Astrocyte of the spinal cord (primary cell): ENCODE measurements at places on chromosomes 3 and 15.

DNA sequence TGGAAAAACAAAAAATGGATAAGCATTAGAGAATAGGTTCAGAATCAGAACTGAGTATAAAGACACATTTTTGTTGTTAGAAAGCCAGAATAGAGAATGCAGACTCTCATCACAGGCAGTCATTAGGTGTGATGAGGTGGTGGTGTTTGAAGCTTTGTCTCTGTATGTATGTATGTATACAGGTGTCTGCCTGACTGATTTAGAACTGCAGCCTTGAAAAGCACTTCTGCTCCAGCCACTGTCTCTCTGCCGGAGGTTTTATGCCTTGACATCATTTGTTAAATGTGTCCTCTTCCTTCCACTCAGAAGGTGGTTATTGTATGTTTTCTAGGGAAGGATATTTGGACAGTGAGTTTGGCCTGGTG is 80.7 kb upstream of the ZBED2 start:
- DNase-seq, result no peak

DNA sequence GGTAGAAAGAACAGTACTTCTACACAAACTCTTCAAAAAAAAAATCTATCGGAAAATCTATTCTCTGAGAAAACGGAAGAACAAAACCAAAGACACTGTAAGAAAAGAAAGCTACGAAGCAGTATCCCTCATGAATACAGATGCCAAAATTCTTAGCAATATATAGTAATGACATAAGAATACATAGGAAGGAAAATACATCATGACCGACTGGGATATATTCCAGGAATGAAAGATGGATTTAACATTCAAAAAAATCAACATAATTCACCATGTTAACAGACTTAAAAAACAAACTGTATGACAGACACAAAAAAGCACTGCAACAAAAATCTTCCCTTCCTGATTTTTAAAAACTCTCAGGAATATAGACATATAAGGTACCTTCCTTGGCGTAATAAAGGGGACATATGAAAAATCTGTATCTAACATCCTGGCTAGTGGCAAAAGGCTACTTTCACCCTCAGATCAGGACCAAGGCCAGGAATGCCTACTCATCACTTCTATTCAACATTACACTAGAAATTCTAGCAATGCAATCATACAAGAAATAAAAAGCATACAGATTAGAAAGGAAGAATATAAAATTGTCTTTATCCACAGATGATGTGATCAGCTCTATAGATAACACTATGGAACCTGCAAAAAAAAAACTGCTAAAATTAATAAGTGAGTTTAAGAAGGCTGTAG is 77.6 kb upstream of the XXYLT1 start:
- no peak for DNase-seq

DNA sequence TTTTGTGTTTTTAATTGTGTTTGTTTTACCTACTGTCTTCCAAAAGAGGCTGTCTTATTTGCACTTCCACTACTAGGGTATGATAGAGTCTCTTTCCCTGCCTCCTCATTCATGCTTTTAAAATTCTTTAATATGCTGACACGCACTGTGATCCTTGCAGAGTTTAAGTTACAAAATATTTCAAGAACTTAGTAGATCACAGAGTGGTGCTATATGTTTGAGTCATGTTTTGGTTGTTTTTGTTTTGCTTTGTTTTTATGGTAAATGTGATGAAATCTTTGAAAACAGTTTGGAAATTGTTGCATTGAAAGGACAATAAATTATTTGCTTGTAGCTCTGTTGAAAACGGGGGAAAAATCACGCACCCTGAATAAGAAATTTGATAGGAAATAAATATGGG is 5.9 kb upstream of the ABHD10 start:
- no peak for DNase-seq

DNA sequence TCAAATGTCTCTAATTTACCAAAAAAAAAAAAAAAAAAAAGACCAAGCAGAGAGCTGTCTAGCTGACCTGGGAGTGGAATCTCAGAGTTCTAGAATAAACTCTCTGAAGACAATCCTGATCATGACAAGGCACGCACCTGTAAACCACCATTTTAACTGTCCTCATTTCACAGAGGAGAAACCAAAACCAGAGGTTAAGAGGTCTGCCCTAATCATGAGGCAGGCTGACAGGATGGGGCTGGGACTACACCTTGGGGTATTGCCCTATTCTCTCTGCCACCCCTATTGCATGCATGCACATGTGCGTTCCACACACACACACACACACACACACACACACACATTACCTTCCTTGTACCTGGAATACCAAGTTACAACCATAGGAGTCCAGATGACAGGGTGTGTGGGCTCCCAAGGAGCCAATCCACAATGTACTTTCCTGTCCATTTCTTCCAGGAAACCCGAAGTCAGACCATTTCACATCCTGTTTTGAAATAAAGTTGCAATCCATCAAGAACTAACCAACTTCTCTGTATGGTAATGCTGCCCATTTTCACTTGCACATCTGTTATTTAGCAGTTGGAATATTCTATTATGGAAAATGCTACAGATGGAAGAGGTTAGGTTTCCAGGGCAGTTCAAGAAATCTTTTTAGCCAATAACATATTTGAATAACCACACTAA is 34.6 kb downstream of the HSPBAP1 start:
- DNase-seq, result no peak

DNA sequence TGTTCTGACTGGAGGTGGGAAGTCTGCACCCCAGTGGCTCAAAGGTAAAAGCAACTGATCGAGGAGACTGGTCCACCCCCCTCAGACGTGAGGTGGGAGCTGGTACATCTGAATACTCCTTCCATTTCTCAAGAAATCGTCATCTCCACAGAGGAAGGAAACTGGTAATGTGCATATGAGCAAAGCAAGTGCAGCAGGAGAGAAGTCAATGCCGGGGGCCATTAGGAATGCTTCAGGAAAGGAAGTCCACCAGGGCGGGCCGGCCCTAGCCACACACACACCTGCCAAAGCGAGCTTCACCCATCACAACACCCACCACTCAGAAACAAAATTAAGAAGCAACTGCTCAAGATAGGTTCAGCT is 8.5 kb downstream of the TBC1D2B start:
- DNase-seq, result no peak

GRCh38 chr15:70323111-70323851 is 225.6 kb upstream of the TLE3 start:
- DNase-seq, result peak; percentile 60

- DNase-seq, result no peak
Measured at GRCh38 chr3:46943237-46944187, 33.0 kb downstream of the CCDC12 start.

DNA sequence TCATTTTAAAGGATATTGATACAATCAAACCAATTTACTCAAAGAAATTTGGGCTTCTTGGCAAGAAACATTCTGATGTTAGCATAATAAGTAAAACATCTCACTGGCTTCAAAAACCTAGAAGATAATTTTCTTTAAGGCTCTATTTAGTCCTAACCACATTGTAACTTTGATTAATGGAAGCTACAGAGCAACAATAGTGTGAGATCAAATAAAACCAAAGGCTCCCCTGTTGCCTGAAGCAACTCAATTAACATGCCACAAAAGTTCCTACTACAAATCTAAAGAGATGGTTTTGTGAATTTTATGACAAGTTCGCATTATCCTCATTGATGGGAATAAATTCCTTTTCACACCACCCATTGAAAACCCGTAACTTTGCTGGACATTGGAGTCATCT is 5.9 kb downstream of the DPH6 start:
- no peak for DNase-seq

GRCh38 chr15:36612063-36612788 is 32.8 kb downstream of the CDIN1 start:
- DNase-seq, result peak; percentile 81

GRCh38 chr15:51155891-51156290 is 61.2 kb upstream of the TNFAIP8L3 start:
- DNase-seq, result no peak

DNA sequence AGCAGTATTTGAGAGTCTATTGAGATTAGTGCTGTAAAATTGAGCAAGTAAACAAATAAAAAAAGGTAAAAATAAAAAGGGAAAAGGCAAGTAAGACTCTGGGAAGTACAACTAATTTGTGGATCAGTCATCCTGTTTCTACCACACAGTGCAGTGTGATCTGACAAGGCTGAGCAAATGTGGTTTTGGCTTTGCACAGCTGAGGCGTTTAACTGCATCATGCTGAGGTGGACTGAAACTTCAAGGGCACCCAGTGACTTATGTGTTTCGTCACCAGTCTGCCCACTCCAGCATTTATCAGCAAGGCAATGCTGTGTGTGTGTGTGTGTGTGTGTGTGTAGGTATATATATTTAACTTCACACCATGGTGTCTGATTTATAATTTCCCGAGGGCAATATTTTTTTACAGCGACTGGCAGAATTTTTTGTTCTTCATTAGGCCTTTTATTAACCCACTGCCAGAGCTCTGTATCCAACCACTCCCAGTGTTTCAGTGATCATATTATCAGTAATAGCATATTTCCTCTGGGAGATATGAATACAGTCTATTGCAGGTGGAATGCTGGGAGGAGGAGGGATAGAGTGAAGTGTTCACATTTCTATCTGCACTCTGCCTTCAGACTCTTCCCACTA is 131.5 kb upstream of the SATB1 start:
- DNase-seq, result peak; percentile 47
